Activated naive CD8-positive, alpha-beta T cell treated with anti-CD3 and anti-CD28 coated beads for 36 hours (primary cell): ENCODE measurements at places on chromosomes 6 and 20.
A peak's percentile ranks its signal among the peaks of the same experiment; 100 is the strongest.

DNA sequence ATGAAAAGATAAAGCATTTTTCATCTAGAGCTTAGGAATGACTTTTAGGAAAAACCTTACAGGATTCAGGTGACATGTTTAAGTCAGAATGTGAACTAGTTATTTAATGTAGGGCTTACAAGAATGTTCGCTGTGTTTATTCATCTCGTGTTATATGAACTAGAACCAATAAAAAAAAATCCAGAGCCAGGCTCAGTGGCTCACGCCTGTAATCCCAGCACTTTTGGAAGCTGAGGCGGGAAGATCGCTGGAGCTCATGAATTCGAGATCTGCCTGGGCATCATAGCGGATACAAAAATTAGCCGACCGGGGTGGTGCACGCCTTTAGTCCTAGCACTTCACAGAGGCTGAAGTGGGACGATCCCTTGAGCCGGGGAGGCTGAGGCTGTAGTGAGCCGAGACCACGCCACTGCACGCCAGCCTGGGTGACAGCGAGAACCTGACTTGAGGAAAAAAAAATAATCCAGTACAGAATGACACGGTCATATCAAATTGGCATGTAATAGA lies 46.3 kb downstream of the OR2B2 start:
- peak; percentile 67 for DNase-seq

GRCh38 chr20:35840421-35840820 lies 68.6 kb downstream of the PHF20 start:
- DNase-seq: no peak

GRCh38 chr20:9492067-9492466 lies 22.3 kb upstream of the LAMP5 start:
- no peak for DNase-seq

DNA sequence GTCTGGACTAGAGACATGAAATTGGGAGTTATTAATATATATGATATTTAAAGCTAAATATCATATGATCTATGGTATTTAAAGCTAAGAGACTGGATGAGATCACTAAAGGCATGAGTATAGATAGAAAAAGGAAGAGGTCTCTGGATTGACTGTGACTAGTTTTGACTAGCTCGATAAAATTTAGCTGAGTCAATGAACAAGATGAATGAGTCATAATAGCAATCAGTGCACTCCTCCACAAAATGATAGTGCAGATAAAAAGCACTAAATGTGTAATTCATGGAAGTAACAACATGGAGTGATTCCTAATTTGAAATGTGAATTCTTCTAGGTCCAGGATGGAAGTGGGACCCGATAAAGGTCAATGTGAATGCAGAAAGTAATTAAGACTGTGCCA lies 127.4 kb downstream of the PFDN4 start:
- DNase-seq: no peak

- DNase-seq: no peak
These were observed 112.9 kb downstream of the FOXO3 start for GRCh38 chr6:108673602-108674001.

DNA sequence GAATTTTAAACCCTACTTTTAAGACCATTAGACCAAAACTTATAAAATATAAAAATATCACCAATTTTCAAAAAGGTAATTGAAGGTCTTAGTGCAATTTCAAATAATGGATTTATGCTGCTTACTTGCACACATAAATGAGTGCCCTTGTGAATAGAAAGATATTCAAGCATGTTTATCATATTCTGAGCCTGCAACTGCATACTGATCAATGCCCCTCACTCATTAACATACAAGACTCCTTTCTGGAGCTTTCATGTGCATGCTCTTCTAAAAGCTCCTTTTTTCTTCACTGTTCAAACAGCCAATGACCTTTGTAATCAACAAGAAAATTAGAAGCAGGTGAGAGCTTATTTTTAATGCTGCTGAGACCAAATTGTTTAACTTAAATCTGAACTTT lies 1139.3 kb downstream of the HACE1 start:
- no peak for DNase-seq

- no peak for DNase-seq
These were observed 649.7 kb upstream of the GJE1 start for GRCh38 chr6:141482796-141483597.

DNA sequence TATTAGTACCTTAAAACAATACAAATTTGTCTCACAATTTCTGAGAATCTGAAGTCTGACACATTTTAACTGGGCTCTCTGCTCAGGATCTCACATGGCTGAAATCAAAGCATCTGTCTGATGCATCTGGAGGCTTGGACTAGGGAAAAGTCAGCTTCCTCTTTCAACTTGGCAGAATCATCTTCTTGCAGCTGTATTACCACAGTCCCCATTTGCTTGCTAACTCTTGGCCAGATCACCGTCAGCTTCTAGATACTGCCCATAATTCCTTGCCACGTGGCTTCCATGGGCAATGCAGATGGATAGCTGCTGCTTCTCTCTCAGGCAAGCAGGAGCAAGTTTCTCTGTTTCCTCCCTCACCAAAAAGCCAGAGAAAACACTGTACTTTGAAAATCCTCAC lies 1106.4 kb upstream of the CITED2 start:
- no peak for DNase-seq

- DNase-seq: no peak
These were observed 38.7 kb downstream of the TGM2 start for GRCh38 chr20:38126146-38126921.

DNA sequence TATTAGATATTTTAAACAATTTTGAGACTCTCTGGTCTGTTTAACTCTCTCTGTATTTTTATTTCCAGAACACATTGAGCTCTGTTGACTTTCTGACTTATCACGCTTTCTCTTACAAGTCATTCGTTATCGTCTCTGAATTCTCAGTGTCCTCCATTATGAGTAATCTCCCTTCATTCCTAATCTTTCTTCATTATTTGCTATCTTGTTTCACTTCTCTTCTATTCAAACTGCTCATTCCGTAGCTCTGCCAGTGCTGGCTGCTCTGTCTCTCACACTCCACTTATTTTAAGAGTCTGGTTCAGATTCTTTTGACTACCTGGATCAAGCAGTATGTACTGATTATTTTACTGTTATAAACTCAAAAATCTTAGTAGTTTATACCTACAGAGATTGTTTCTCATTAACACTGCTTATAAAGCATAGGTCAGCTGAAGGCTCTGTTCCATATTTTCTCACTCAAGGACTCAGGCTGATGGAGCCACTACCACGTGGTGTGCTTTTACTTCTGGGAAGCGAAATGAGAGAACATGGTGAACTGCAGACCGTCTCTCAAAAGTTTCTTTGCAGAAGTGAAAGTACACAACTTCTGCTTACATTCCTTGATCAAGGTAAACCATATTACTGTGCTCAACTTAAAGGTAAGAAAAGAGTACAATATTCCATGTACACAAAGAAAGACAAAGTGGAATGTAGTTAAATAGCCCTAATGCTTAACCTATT lies 485.2 kb downstream of the GRIK2 start:
- DNase-seq: no peak

DNA sequence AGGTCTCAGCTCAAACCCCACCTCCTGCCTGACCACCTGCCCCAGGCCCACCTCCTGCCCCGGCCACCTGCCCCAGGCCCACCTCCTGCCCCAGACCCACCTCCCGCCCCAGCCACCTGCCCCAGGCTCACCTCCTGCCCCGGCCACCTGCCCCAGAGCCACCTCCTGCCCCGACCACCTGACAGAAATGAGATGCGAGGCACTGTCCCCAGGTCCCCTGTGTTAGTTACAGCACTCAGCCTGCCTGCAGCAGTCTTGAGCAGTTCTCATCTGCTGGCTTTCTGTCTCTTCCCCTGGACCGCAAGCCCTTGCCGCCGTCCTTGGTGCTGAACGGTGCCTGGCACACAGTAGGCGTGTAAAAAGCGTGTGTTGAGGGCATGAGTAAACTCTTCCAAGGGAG lies 79.5 kb downstream of the CDH4 start:
- no peak for DNase-seq

DNA sequence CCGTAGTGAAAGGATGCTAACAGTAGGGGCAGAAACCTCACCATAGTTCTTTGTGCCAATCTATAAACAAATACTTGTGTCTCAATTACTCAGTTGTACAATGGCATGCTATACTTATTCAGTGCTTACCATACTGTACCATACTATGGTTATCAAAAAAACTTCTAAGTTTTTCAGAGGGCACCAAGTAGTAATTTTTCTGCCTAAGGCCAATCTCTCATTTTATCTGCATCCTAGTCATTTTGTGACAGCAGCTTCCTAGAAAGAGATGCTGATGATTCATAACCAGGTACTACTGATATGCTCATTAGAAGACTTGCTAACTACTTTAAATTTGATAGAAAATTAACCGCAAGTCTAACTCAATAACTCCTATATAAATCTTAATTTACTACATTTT lies 42.9 kb downstream of the TMEM244 start:
- no peak for DNase-seq

DNA sequence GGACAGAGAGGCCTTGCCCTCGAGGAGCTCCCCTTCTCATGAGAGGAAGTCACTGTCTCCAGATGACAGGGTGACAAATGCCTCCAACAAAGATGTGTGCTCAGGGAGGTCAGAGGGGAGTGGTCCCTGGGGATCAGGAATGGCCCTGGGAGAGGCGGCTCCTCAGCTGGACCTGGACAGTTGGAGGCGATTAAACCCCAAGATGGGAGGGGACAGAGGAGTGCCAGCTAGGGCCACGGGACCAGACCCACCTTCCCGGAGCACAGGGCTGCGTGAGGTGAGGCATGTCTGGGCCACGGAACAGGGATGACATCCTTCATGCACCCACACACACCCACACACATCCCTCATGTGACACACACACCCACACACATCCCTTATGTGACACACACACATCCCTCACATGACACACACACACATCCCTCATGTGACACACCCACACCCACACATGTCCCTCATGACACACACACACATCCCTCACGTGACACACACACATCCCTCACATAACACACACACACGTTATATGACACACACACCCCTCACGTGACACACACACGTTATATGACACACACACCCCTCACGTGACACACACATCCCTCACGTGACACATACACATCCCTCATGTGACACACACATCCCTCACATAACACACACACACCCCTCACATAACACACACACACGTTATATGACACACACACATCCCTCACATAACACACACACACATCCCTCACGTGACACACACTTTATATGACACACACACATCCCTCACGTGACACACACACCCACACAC lies 57.4 kb upstream of the SLCO4A1 start:
- DNase-seq: no peak

DNA sequence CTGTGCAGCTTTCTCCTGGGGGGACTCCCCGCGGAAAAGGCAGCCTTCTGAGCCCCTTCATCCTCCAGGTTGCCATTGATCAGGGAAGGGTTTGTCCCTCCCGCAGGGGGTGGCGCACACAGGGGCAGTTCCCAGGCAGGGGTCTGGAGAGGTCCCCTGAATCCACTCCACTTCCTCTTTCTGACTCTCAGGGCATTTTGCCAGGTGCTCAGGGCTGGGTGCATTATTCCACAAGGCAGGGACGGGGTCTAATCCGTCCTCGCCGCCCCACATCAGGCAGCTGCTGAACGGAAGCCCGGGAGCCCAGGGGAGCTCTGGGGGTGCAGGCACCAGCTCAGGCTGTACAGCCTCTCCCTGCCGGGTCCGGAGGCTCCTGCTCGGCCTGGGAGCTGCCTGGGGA lies 180.9 kb downstream of the TTLL2 start:
- DNase-seq: no peak

DNA sequence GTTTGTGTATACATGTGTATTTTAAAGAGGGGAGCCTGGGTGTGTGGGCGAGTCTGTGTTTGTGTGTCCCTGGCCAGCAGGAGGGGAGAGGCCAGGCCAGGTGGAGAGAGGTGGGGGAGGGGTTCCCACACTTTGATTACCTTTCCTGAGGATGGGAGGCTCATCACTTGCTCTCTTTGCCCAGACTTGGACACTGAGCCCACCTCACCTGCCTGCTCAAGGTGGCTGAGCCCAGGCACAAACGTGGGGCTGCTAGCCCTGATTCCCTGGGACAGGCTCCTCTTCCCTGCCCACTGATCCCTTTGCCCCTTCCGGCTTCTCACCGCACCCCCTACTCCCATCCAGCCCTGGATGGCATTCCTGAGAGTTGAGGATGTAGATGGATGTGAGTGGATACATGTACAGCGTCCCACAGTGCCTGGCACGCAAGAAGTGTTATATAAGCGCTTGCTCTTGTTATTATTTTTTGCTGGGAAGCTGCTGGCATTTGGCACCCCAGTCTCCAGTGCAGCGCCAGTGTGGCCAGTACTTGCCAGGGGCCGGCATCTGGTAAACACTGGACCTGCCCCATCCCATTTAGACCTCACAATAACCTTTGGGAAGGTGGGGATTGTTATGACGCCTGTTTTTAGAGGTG lies 2.7 kb downstream of the CEBPB start:
- no peak for DNase-seq

DNA sequence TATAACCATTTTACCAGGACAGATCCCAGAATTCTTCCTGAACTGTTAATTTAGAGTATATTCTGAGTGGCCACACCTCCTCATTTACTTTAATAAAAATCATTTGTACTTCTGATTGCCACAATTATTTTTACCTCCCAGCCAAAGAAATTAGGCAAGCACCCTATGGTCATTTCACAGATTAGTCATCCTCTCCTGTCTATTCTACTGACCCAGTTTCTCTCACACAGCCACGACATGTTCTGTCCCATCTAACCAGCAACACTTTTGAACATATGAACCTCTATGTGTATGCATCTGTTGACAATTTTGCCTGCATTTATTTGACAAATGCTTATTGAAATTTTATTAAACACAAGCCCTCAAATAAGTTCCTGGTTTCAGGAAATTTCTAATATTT lies 202.6 kb upstream of the STXBP5 start:
- no peak for DNase-seq

DNA sequence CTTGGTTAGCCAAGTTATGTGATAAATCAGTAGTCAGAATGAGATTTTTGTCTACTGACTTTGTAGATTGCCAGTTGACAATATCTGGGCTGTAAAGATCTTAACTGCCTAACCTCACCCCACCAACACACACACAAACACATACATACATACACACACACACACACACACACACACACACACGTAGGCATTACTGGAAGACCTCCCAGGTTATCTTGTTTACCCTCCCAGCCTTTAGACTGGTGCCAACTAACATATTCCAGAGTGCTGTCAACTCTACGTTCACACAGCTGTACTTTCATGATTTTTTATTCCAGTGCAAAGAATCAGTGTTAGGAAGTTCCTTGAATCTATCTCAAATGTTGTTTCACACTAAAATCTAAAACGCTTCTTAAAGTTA lies 38.9 kb downstream of the BMP5 start:
- no peak for DNase-seq

GRCh38 chr6:138480279-138480949 lies 18.9 kb downstream of the NHSL1 start:
- DNase-seq: no peak
